Myometrial cell (primary cell): ENCODE measurements at places on chromosomes 6 and 20. TPM values are rescaled to one million over a fixed set of nuclear protein-coding genes. Genes with fewer than 3 reads are reported as not detected.

The MUC21 gene
- not detected in 2 replicates for total RNA-seq

The OR2B6 gene
- not detected in 2 replicates for total RNA-seq

The OGFRL1 gene
- total RNA-seq: 12.4 and 19.3 TPM in 2 replicates

The NRSN2 gene
- 78.9 and 110 TPM in 2 replicates for total RNA-seq

The ZBTB12 gene
- 2.0 and 2.3 TPM in 2 replicates for total RNA-seq

The DIDO1 gene
- 29.7 and 30.8 TPM in 2 replicates for total RNA-seq

The RSPO4 gene
- total RNA-seq: not detected in 2 replicates

The SLC22A1 gene
- total RNA-seq: not detected in 2 replicates

The SMPDL3A gene
- total RNA-seq: 7.6 and 13.0 TPM in 2 replicates

The CST4 gene
- not detected in 2 replicates for total RNA-seq

The AARS2 gene
- total RNA-seq: 15.3 and 18.6 TPM in 2 replicates

The LZTS3 gene
- total RNA-seq: 4.0 and 8.3 TPM in 2 replicates

The PHACTR3 gene
- not detected in 2 replicates for total RNA-seq
